ENCODE measurements at places on chromosomes 2 and 18. TPM values are rescaled to one million over a fixed set of nuclear protein-coding genes. Genes with fewer than 3 reads are reported as not detected.

THADA gene
- 15.0 TPM for polyA plus RNA-seq

ZNF519 gene
- polyA plus RNA-seq = 2.5 TPM

ALPI gene
- polyA plus RNA-seq = not detected

SNED1 gene
- polyA plus RNA-seq = 2.4 TPM

GRCh38 chr2:166360906-166361305 lies 14.8 kb downstream of the SCN9A start:
- DNase-seq = no peak

DNA sequence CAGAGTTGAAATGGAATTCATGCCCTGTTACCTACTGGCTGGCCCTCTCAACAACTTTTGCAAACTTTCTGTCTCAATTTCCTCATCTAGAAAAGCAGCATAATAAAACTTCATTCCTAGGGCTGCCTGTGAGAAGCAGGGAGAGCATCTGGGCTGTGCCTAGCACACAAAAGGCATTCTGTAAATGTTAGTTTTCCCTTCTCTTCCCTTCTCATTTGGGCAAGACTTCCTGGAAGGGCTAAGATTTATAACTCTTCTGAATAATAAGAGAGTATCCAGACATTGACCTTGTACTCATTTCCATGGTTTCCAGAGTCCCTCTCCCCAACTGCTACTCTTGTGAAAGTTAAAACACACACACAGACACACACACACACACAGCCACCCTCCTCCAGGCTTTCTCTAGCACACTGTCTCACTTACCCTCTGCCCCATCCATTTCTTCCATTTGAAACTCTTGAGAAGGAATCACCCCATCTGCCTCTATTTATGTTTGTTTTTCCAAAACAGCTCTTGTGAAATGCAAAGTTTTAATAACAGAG lies 302.1 kb downstream of the SMAD2 start:
- no peak for DNase-seq

All from AG04450 (cell line).